ENCODE measurements at places on chromosomes 5 and 9. TPM values are rescaled to one million over a fixed set of nuclear protein-coding genes. Genes with fewer than 3 reads are reported as not detected.

SLC25A2 gene
- 0.56 TPM for total RNA-seq

SPTLC1 gene
- 61.8 TPM for total RNA-seq

SPINK5 gene
- not detected for total RNA-seq

DNA sequence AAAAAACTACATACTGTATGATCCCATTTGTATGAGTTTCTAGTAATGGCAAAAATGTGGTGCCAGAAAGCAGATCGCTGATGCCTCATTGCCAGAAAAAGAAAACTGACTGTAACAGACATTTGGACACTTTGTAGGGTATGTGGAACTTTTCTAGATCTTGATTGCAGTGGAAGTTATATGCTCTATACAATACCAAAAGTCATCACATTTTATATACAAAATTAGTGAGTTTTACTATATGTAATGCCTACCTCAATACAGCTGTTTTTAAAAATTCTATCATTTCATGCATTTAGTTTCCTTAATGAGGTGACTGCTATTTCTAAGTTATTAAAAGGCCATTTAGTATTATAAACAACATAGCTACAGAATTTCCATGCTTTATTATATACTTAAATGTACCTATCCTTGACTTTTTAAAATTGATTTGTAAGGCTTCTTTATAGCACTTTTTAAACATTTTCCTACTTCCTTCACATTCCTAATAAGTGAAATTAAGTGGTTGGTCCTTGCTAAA is 199.9 kb downstream of the CWC27 start:
- no peak overlapping the region for H3K4me3 ChIP-seq
- peaks cover 19% of the 10 kb centered on the region for H3K36me3 ChIP-seq
- no peak overlapping the region for H3K27ac ChIP-seq
- H3K27me3 ChIP-seq = no peaks in the 10 kb centered on the region
- DNase-seq = no peak

ST6GALNAC6 gene
- total RNA-seq = 93.5 TPM

DNA sequence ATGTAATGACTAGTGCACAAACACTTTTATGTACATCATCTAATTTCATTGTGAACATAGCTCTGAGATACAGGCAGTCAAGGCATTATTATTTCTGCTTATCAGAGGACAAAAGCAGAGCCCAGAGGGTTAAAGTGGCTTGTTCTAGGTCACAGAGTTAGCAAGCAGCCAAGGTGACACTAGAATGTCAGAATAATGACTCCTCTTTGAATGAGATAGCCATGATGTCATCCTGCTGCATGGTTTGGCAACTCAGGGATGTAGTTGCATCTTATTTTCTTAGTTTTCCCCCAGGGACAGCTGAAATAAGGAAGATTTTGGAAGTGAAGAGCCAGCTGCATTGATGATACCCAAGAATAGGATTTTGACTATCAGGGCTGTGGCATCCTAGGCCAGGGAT is 54.4 kb downstream of the KCNV2 start:
- no peak overlapping the region for H3K27ac ChIP-seq
- no peak for DNase-seq
- peaks cover 72% of the 10 kb centered on the region for H3K36me3 ChIP-seq
- H3K4me1 ChIP-seq = no peaks in the 10 kb centered on the region

DNA sequence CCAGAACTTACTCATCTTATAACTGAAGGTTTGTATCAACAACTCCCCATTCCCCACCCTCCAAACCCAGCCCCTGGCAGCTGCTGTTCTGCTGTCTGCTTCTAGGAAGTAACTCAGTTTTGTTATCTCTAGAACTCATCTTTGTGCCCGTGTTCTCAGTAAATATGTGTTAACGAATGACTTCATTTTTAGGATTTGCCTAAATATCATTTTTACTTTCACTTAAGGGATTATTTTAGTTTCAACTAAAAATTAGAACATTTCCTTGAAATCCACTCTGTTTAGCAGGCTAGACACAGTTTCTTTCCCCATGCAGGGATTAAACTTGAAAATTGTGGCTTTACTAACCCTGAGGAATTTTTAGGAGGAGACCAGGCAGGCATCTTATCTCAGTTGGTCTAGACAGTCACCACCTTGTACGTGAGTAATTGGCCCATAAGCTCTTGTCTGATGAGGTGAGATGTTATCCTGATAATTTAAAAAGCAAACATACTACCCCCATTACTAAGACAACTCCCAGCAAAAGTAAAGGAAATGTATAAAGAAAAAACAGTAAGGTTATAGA is 68.2 kb upstream of the TNFAIP8 start:
- no peaks in the 10 kb centered on the region for H3K27me3 ChIP-seq
- H3K36me3 ChIP-seq = peaks cover 31% of the 10 kb centered on the region
- H3K4me3 ChIP-seq = peak overlapping the region; percentile 69
- peak overlapping the region; percentile 92 for H3K27ac ChIP-seq

GRCh38 chr9:136328011-136328621 is 777 bp downstream of the GPSM1 start:
- H3K4me1 ChIP-seq = peaks cover 4% of the 10 kb centered on the region
- no peak overlapping the region for H3K27ac ChIP-seq
- DNase-seq = no peak
- no peaks in the 10 kb centered on the region for H3K27me3 ChIP-seq
- H3K36me3 ChIP-seq = no peaks in the 10 kb centered on the region
- H3K4me3 ChIP-seq = no peak overlapping the region

DNA sequence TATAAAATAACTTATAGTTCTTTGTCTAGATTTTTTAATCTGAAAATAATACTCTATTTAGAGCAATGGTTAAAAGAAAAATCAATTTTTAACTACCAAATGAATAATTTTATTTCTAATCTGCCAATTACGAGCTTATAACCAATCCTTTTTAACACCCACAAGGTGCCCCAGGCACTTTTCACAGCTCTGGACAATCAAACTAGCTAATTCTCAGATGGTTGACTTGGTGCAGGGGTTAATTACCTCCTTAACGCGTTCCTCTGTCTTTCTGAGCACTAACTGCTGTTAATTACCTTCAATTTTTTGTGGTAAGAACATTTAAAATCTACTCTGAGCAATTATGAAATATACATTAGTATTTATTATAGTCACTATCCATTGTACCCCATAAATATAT is 109.6 kb upstream of the PJA2 start:
- H3K4me1 ChIP-seq = no peaks in the 10 kb centered on the region
- no peak overlapping the region for H3K27ac ChIP-seq
- DNase-seq = no peak
- H3K27me3 ChIP-seq = no peaks in the 10 kb centered on the region
- H3K36me3 ChIP-seq = no peaks in the 10 kb centered on the region
- no peak overlapping the region for H3K4me3 ChIP-seq

GRCh38 chr5:77643654-77644370 is 5.3 kb upstream of the OTP start:
- peaks cover 8% of the 10 kb centered on the region for H3K36me3 ChIP-seq
- no peak for DNase-seq
- H3K27me3 ChIP-seq = peaks cover 95% of the 10 kb centered on the region
- H3K4me1 ChIP-seq = peaks cover 20% of the 10 kb centered on the region

GRCh38 chr5:74422671-74423070 is 217.9 kb downstream of the ENC1 start:
- peaks cover 12% of the 10 kb centered on the region for H3K27me3 ChIP-seq
- no peaks in the 10 kb centered on the region for H3K4me1 ChIP-seq
- H3K27ac ChIP-seq = no peak overlapping the region
- no peak overlapping the region for H3K4me3 ChIP-seq

GRCh38 chr5:133423618-133424282 is 188.6 kb downstream of the FSTL4 start:
- H3K27me3 ChIP-seq = peaks cover 16% of the 10 kb centered on the region
- peaks cover 7% of the 10 kb centered on the region for H3K4me1 ChIP-seq
- H3K4me3 ChIP-seq = no peak overlapping the region
- no peaks in the 10 kb centered on the region for H3K36me3 ChIP-seq

DNA sequence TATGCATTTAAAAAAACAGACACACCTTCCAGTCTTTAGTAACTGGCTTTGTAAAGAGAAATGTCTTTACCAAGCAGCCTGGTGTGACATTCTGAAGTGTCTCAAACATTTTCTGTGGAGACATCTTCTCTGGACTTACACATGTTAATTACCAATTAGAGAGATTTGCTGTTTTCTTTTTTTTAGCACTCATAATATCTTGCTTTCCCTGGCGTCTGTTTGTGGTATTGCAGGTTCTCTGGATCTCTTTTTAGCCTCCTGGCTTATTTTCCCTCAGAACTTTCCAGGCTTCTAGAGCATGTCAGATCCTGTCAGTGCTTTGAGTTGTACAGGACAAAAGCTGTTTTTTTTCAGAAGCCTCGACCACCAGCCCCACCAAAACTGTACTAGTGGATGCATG is 92.5 kb downstream of the MSX2 start:
- H3K4me1 ChIP-seq = no peaks in the 10 kb centered on the region
- H3K4me3 ChIP-seq = no peak overlapping the region
- DNase-seq = no peak

- DNase-seq = no peak
- H3K4me1 ChIP-seq = no peaks in the 10 kb centered on the region
- H3K4me3 ChIP-seq = no peak overlapping the region
- peaks cover 26% of the 10 kb centered on the region for H3K27me3 ChIP-seq
- no peaks in the 10 kb centered on the region for H3K36me3 ChIP-seq
- no peak overlapping the region for H3K27ac ChIP-seq
These were observed 151.6 kb downstream of the MACIR start for GRCh38 chr5:103410172-103410571.

DNA sequence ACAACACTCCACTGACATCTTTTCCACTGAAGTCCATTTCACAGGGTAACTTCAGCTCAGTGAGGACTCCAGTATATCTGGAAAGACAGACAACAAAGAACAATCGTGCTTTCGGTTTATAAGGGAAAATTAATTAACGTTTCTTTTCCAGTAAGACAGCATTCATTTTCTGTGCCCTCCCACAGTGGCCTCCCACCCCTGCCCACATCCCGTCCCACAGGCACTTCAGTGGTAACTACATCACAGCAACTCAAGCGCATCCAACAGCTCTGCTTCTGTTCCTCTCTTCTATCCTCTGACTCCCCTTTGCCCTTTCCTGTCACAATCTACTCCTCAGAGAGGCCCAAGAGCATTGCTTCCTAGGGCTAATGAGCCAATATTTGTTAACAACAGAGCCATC is 40.3 kb downstream of the GLDC start:
- DNase-seq = peak; percentile 73
- peak overlapping the region; percentile 67 for H3K4me3 ChIP-seq
- H3K27ac ChIP-seq = peak overlapping the region; percentile 73
- peaks cover 2% of the 10 kb centered on the region for H3K36me3 ChIP-seq

FBLL1 gene
- not detected for total RNA-seq

DNA sequence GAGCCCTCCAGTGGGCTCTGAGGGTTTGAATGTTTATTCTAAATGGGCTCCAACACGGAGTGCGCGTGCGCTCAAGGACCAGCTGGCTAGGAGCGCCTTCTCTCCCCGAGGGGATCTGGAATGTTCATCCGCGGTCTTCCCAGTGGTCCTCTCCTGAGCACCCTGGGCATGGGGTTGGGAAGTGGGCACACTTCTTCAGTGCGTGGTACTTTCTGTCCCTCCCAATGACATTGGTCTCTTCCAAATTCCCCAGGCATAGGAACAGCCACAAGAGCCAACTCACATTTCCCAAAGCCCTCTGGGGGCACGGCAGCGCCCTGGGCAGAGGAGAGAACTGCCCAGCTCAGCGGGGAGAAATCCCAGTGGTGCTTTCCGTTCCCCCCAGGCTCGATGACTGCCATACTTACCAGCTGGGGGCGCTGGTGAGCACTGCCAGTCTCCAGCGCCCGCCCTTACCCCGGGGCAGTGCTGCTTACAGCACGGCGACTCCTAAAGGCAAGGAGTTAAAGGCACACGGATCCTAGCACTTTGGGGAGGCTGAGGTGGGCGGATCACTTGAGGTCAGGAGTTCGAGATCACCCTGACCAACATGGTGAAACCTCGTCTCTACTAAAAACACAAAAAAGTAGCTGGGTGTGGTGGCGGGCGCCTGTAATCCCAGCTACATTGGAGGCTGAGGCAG is 29.9 kb upstream of the OBP2B start:
- no peak overlapping the region for H3K27ac ChIP-seq
- no peak overlapping the region for H3K4me3 ChIP-seq
- H3K27me3 ChIP-seq = peaks cover 29% of the 10 kb centered on the region
- peaks cover 6% of the 10 kb centered on the region for H3K4me1 ChIP-seq

DNA sequence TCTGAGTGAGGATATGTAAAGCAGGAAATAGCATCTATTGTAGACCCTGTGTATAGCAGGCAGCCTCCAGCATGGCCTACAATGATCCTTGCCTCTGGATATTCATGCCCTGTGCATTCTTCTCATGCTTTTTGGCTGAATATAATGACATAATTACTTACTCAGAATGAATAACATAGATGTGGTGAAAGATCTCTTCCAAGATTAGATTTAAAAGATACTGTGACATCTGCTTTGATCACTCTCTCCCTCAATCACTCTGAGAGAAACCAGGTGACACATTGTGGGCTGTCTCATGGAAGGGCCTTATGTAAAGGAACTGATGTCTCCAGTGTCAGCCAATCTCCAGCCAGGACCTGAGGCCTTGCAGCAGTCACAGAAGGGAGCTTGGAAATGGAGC is 376.7 kb downstream of the DNAH5 start:
- no peak overlapping the region for H3K4me3 ChIP-seq
- DNase-seq = no peak
- H3K27ac ChIP-seq = no peak overlapping the region
- H3K27me3 ChIP-seq = no peaks in the 10 kb centered on the region
- no peaks in the 10 kb centered on the region for H3K36me3 ChIP-seq
- no peaks in the 10 kb centered on the region for H3K4me1 ChIP-seq

DNA sequence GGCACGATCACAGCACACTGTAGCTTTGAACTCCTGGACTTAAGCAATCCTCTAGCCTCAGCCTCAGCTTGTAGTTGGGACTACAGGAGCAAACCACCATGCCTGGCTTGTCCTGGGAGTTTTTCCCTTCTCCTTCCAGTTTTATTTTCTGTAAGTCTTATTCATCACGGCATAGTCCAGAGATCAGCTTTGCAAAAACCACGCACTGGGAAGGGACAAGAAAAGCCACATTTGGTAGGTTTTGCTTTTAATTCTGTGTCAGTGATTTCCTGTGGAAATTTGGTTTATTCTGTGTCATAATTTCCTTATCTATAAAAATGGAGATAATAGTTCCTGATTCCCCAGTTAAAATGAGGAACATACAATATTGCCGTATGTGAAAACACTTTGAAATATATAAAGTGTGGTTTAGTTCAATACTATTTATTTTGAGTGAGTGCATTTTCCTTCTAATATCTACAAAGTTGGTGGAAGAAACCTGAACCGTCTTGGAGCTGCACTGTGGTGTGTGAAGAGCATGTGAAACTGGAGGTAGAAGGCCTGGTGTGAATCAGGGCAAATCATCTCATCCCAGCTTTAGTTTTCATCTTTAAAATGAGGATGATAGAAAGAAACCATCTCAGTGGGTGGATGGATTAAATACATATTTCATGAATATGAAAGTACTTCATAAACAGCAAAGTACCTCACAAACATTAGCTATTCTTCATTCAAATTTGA is 92.8 kb upstream of the ELL2 start:
- peaks cover 6% of the 10 kb centered on the region for H3K4me1 ChIP-seq
- DNase-seq = no peak
- no peak overlapping the region for H3K27ac ChIP-seq
- no peak overlapping the region for H3K4me3 ChIP-seq
- no peaks in the 10 kb centered on the region for H3K36me3 ChIP-seq

Data from activated CD8-positive, alpha-beta memory T cell treated with anti-CD3 and anti-CD28 coated beads, Interleukin-2, amount 10 ng/mL, durations not matched to agents 7 days and 5 days (primary cell).